ENCODE measurements at places on chromosomes 13 and 19.

DNA sequence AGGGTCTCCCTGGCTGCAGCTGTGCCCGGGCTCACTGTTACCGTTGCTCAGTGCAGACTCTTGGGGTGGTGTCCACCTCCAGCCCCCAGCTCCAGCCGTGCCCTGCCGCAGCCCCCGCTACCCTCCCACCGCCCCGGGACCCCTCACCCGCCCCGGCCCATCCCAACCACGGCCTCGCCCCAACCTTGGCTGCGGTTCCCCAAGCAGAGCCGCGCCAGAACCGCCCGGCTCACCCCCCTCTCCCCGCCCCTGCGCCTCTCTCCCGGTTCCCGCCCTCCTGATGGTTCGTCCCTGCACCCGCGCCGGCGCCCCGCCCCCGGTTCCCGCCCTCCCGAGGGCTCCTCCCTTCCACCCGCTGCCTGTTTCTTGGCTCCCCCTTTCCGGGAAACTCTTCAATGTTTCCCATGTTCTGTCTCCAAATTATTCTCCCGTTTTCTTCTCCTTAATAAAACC is 40.3 kb downstream of the ANKRD10 start:
- peak; percentile 63 for DNase-seq

- no peak for DNase-seq
These were observed 241.3 kb downstream of the DACH1 start for GRCh38 chr13:71625694-71626093.

DNA sequence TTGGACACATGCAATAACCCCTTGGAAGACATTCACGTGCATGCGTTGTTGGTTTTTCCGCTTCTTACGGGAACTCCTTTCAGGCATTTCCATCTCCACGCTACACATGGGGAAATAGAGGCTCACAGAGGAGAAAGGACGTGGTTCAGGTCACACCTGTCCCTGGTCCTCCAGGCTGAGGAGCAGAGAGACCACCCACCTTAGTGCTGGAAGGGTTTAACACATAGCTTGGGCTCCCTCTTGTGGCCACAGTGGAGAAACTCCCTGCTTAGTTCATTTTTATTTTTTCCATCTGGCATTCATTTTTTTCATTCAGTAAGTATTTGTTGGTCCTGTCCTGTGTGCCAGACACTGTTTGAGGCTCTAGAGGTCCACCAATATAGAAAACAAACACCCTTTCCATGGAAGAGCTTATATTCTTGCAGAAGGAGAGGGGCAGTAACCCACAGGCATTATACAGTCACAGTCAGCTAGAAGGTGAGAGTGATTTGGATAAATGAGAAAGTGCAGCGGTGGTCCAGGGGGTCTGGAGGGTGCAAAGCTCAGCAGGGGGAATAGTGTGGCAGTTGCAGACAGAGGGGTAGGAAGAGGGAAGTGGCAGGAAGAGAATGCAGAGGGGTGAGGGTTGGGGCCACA is 24.2 kb upstream of the TTYH1 start:
- peak; percentile 26 for DNase-seq

GRCh38 chr19:9178901-9179300 is at the start of gene OR7D2:
Gene OR7D2, plus strand, starts transcription at chr19:9178979. Its CDS starts 6,803 bp downstream, at chr19:9185782.
- no peak for DNase-seq

- DNase-seq: no peak
These were observed 78.3 kb downstream of the IER2 start for GRCh38 chr19:13228561-13228960.

DNA sequence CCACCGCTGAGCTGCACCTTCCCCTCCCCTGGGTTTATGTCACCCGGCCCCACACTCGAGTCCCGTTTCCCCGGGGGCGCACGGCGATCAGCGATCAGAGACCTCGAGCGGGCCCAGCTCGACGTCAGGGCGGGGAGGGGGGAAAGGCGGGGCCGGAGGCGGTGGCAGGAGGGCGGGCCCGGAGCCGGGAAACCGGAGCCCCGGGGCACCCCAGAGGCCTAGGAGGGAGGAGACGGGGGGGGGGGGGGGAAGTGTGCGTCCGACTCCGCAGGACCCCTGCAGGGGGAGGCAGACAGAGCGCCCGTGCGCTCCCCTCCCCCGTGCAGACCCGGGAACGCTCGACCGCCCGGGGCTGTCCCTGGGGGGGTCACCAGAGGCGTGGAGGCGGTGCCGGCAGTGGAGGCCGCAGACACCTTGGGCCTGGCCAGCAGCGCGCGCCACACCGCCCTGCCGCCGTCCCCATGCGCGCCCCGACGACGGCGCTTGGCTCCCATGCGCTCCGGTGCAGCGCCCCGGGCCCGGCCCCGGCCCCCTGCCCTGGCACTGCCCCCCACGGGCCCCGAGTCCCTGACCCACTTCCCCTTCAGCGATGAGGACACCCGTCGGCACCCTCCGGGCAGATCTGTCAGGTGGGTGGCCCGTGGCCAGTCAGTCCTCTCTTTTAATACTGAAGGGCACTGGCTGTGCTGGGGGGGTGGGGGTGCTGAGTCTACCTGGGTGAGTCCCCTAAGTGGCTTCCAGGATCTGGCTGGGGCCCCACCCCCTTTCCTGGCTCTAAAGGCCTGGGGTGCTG is 11.8 kb downstream of the PDE4A start:
- DNase-seq: no peak

GRCh38 chr13:57631596-57632275 is at the start of gene PCDH17:
Gene PCDH17, plus strand, starts transcription at chr13:57631744. Its CDS starts 803 bp downstream, at chr13:57632547.
- DNase-seq: no peak

DNA sequence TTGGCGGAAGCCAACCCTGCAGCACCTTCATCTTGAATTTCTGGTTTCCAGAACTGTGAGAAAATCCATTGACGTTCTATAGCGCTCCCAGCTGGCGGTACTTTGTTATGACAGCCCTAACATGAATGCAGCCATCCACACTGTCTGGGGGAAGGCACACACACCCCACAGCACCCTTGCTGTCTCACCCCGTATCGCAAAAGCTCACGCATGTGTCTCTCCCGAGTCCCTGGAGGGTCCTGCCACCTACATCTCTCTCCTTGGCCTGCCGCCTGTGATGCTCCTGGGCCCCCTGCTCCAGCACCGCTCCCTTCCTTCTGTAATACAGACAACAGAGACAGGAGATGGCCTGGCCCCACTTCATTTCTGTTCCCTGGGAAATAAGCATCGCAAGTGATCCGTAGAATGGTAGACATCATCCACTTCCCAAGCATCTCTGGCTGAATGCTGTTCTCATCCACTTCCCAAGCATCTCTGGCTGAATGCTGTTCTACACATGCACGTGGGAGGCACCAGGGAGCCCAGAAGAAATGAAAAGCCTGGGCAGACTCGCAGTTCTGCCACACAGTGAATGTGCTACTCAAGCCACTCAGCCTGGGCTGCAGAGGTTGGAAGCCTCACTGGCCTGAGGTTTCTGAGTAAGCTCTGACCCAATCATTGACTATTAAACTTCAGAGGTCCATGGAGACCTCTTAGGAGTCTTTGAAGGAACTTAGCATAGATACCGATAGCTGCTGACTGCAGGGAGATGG is 29.6 kb downstream of the EPN1 start:
- no peak for DNase-seq

DNA sequence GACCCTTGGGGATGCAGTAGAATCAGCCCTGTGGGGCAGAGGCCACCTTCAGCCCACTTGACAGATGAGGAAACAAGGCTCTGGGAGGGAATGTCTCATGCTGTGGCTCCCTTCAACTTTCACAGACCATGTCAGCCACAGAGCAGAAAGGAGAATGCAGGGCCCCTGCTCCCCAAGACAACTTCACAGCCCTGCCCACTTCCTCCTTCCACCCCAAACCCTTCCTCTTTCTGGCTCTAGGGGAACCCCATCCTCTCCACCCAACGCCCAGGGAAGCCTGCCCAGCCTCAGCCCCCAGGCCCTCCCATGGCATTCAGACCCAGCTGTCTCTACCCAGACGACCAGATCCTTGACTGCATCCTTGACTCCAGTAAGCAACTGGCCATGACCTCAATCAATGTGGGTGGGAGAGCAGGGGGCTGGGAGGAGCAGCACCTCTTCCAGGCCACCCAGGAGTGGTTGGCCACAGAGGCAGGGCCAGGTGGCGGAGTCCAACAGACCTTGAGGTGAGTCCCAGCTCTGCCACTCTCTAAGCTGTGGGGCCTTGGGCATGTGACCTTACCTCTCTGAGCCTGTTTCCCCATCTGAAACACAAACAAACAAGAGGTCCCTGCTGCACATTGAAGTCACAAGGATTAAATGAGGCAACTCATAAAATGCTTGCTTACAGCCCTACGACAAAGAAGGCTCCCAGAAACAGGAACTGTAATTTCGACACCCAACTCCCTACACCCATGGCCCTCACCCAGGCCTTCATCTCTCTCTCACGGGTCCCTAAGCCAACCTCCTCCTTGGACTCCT is 15.8 kb downstream of the DEDD2 start:
- DNase-seq: no peak

DNA sequence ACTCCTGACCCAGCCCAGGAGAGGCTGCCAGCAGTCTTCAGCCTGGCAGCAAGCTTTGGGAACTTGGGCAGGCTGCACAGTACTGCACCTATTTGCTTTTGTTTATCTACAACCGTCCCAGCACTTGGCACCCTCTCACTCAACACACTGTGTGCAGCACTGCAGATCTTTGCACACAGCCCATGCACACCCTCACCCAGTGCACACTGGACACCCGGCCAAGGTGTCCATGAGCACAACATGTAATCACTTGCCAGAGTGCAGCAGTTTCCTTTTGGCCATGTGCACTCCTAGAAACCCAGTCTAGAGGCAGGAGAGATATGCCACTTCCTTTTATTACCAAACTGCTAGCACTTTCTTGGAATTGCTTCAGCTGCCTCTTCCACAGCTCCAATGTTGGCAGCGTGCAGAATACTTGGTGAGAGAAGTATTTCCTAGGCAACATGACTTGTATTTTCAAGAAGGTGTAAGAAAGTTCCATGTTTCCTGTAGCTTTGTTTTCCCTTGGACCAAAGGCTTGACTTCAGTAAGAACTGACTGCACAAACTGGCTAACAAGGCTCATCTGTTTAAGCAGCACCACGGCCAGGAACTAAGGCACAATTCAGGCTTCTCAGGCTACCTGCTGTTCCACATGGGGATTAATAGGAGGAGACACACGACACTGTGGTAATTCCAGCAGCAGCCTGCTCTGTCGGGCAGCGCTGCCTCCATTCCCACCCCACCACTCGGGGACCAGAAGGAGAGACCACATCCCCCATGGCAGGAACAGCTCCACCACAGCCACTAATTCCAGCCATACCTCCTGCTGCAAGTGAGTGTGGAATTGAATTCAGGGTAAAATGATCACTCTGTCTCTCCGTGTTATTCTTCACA is 15.3 kb downstream of the ATP7B start:
- DNase-seq: peak; percentile 29

- DNase-seq: no peak
These were observed 23.1 kb upstream of the KLF5 start for GRCh38 chr13:73035660-73036059.

GRCh38 chr19:33700408-33701013 is 78.8 kb downstream of the CHST8 start:
- no peak for DNase-seq

DNA sequence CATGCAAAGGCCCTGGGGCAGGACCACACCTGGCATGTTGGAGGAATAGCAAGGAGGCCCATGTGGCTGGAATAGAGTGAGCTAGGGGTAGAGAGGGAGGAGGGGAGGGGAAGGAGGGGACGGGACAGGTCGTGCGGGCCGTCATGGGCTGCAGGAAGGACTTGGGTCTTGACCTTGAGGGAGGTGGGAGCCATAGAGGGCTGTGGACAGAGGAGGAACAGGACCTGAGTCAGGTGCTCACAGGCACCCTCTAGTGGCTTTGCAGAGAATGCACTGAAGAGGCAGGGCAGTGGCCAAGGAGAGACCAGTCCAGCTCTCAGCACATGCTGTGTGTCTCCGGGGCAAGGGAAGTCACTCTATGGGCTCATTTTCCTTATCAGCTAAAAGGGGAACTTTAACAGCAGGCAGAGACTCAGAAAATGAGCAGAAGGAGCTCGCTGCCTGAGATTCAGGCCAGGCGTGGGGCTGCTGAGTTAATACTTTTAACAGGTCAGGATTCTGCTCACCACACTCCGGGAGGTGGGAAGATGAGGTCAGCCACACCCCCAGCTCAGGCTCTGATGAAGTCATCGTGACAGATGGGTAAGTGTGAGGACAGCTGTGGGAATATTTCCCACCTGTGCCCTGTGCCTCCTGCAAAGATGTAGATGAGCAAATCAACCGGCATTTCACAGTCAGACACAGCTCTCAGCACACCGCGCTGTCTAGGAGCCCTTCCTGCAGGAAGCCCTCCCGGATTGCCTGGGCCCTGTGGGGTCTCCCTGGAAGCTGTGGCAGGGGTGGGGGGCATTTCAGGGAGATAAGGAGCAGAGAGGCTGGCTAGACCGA is 6.0 kb upstream of the TNFAIP8L1 start:
- DNase-seq: peak; percentile 19
